Mesendoderm (in vitro differentiated cells): ENCODE measurements at places on chromosomes 3 and 15.

DNA sequence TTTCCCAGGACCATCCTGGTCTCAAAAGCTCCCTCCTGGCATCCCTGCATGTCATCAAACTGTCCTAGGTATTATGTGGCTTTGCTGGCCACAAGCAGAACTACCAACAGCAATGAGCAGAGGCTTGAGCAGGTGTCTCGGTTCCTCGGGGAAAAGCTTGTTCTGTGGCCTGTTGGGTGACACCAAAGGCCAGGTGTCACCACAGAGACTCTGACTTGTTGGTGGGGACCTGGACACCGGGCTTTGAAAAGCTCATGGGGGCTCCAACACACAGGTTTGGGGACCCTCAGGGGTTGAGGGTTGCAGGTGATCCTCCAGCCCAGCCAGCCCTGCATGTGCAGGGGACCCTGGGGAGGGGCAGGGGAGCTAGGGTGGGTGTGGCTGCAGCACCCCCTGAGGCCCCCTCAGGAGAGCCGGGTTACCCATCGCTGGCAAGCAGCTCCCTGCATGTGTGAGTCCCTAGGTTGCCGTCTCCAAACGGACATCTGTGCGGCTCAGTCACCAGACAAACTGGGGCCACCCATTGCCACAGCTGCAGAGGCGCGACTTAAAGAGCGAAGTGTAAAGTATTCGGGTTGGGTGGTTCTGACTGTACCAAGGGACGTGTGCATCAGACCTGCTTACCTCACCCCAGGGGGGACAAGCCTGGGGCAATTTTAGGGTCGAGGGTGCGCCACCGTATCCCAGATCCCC, 140.1 kb downstream of the CHSY1 start:
- DNase-seq: no peak

DNA sequence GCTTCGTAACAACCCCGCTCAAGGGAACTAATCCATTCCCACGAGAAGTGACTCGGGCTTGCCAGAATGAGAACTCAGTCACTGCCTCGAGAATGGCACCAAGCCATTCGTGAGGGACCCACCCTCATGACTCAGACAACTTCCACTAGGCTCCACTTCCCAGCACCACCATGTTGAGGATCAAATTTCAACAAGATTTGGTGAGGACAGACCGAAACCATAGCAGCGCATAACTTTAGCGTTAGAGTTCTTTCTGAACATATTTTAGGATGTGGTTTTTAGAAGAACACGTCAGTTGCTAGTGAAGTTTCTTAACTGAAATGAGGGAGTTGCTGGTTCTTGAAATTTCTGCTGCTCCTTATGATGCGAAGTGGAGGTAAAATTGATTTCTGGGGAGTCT, 13.5 kb downstream of the PTPRG start:
- peak; percentile 68 for DNase-seq

DNA sequence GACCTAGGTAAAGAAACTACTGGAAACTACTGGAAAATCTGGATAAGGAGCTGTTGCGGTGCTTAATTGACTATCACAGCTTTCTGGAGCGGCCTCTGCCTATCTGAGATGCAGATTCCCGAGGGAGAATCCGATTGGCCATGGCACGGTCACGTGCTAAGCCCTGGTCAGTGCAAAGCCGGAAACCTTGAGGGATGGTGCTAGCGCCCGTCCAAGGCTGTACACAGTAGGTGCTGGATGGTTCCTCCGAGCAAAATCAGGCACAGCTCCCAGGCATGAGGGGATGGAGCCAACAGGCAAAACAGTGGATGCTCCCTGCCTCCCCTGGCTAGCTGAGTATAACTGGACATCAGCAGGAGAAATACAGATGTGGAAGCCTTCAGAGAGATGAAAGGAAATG, 238.7 kb upstream of the HES1 start:
- DNase-seq: no peak

DNA sequence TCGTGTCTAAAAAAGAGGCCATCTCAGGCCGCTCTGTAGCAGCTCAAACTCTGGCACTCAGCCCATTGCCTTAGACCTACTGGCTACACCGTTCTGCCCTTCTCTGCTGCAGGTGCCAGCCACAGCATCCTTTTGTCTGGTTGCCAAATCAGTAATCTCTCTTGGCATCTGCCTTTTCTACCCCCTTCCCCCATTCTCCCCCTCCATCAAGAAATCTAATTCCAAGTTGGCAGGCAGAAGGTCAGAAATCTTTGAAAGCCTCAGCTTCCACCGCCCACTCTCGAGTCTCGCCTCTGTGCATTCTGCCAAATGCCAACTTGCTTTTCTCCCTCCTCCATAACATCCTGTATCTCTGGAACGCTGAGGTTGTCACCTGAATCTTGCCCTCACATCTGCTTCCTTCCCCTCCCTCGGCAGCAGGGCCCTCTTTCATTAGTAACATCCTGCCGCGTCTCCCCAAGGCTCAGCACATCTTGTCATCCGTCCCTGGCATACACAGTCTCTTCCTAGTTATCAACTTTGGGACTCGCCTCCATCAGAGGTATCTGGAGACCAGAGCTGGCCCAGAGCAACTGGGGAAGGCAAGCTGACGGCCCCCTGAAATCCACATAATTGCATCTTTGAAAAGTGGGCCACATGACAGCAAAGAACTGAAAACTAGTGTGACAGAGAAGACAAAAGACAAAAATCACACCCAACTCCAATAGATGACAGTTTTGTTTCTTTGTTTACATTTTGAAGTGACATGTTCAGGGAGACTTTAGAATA, 312.0 kb upstream of the CCDC54 start:
- peak; percentile 14 for DNase-seq

GRCh38 chr3:54309601-54310000, 187.2 kb downstream of the CACNA2D3 start:
- peak; percentile 12 for DNase-seq

- DNase-seq: peak; percentile 94
These were observed 3.0 kb upstream of the ISLR2 start for GRCh38 chr15:74127255-74127953.

GRCh38 chr3:152772674-152773225, 62.2 kb upstream of the P2RY1 start:
- no peak for DNase-seq

DNA sequence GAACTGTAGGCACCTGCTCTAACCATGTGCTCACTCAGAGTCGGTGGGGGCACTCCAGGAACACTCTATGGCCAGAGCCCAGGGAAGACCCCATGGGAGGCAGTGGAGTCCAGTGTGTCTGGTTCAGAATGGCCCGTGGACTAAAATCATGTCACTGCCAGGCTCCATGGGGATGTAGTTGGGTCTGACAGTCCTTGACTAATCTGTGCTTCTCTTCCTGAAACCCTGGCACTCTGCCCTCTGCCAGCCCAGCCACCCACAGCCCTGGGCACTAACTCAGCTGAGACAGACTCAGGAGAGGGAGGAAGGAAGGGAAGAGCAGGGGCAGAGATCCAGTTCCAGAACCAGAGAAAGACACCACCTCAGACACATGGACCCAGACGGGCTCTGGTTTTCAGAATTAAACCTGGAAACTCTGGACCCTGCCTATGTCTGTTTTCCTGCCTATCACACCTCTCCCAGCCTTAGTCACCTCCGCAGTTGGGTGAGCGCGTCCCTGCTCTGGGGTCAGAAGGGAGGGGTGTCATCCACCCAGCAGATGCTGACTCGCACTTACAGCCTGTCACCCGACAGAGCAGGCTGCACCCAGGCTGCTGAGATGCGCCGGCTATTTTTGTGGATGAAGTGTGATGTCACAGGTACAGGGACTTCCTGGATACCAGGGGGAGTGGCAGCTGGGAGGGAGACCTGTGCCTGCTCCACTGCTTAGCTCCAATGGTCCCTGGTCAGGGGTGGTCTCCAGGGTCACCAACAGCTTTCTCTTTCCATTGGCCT, 56.8 kb upstream of the INSYN1 start:
- no peak for DNase-seq

DNA sequence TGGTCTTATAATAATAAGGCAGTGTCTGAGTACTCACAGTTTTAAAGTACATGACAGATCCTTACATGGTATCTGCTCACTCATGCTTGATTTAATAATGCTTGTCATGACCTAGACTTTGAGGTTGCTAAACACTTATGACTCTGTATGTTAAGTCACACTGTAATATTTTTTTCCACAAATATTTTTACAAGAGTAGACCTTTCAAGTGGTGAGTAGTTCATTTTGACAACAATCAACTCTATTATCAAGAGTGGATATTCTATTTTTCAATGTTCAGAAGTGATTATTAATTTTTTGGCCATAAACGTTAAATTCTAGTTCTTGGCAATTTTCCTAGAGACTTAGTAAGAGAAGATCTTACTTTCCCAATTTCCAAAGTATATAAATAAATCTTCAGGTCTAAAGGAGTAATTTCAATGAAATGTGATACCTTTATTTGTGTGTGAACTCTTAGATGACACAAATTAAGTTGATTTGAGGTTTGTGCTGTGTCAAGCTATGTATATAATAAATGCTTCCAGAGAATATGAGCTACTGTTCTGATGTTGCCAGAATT, 104.5 kb downstream of the NLGN1 start:
- no peak for DNase-seq

- no peak for DNase-seq
These were observed 177.5 kb downstream of the GRM7 start for GRCh38 chr3:7038394-7038793.

DNA sequence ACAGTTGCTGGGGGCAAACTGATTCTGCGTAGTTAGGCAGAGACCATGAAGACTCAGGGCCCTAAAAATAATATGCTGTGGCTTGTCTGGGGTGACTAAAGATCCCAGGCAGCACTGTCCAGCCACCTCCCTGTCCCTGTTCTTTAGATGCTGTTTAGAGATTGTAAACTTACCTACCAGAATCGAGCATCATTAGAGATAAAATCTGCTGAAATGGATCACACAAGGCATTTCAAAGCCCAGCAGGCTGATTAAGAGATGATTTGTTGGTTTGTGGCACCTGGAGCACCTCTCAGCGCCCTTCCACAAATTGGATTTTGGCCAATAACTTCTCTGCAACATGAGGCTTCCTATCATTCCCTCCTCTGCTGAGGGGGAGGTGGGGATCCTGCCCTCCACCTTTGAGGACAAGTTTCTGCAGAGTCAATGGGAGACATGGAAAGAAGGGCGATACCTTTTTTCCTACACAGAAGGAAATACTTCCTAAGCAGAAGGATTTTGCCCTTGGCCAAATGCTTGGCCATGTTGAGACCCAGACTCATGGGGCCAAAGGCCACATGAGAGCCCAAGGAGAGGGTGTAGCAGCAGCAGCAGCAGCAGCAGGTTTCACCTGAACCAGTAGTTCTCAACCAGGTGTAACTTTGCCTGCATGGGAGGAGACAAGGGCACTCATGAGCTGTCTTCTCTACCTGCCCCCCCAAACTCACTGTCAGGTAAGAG, 37.5 kb downstream of the SEMA5B start:
- no peak for DNase-seq

DNA sequence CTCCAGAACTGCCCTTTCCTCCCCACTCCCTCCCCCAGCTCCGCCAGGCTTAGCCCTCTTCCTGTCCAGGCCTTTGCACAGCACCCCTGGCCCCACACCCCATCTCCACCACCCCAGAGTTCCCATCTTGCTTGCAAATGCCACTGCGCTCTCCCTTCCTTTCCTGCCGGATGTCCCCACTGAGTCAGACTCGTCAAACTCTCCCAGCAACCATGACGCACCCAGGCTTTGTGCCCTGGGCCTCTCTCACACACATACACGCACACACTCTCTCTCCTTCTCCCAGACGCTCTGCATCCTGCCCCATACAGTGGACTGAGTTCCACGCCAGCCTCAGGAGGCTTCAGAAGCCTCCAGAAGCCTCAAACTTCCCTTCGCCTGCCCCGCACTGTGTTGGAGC, 2.8 kb upstream of the CCDC9B start:
- DNase-seq: no peak

DNA sequence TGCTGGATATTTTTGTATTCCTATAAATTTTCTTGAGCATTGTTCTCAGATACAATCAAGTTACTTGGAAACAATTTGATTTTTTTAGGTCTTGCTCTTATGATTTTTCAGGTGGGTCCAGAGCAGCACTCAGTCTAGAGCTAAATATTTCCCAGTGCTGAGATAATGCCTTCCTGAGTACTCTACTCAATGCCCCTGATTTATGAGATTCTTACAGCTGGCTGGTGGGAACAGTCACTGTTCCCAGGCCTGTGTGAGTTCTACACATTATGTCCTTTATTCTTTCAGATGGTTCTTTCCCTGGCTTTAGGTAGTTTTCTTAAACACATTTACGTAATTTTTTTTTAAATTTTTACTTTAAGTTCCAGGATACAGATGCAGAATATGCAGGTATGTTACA, 51.0 kb upstream of the EIF5A2 start:
- no peak for DNase-seq

GRCh38 chr3:33139996-33140395, 26.2 kb downstream of the CRTAP start:
- DNase-seq: no peak

- DNase-seq: no peak
These were observed 84.5 kb upstream of the MEF2A start for GRCh38 chr15:99481113-99481950.

GRCh38 chr3:134874737-134875413, 79.8 kb downstream of the EPHB1 start:
- DNase-seq: no peak

DNA sequence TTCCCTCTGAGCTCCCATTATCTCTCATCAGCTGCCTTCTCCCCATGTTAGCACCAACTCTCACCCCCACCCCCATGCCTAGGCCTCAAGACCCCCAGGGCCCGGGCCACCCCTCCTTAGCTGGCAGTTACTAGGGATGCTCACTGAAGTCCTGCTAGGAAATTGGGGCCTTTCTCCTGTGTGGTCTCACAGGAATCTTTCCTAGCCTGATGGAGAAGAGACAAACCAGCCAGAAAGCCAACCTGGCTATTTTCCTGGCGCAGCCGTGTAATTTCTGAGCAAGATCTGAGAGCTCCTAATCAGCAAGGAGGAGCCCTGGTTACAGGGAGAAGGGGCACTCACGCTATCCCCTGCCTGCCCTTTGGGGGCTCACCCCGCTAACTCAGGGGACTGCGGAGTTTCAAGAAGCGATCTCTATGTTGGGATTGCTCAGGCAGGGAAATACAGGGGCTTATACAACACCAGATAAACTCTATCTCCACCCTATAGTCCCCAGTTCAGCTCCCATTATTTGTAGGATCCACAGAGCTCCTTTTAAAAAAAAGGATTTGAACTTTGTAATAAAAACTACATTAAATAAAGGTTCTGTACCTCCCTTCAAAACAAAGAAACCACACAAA, 25.2 kb downstream of the NR2F2 start:
- DNase-seq: no peak

GRCh38 chr3:72158639-72159326, 373.8 kb upstream of the PROK2 start:
- DNase-seq: no peak

GRCh38 chr3:195856410-195857084, 44.8 kb upstream of the MUC4 start:
- no peak for DNase-seq
